ENCODE measurements at places on chromosomes 16 and 17.

GRCh38 chr17:35541434-35541833, 4.0 kb upstream of the SLFN12L start:
- DNase-seq: no peak

DNA sequence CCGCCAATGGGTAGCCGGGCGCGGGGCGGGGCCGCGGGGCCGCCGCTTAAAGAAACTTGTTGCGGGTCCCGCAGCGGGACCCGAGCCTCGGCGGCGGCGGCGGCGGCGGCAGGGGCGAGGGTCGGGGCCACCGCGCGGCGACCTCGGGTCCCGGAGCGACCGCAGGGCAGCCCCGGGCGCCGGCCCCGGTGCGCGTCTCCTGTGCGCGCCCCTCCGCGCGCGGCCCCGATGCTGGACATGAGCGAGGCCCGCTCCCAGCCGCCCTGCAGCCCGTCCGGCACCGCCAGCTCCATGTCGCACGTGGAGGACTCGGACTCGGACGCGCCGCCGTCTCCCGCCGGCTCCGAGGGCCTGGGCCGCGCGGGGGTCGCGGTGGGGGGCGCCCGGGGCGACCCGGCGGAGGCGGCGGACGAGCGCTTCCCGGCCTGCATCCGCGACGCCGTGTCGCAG, at the start of gene SOX8:
SOX8 (plus strand) TSS at position 76 of the 450 bp plus-strand sequence; CDS start at position 229, 153 bp downstream.
- DNase-seq: no peak

GRCh38 chr16:50996830-50997186, 154.3 kb downstream of the SALL1 start:
- DNase-seq: no peak

DNA sequence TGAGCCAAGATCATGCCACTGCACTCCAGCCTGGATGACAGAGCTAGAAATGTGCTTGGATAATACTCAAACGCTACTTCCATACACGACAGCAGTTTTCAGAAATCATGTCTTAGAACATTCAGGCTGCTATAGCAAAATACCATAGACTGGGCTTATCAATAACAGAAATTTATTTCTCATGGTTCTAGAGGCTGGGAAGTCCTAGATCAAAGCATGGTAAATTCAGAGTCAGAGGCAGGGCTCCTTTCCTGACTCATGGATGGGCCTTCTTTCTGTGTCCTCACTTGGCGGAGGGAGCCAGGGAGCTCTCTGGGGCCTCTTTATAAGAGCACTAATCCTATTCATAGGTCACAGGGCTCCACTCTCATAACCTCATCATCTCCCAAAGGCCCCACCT, 24.5 kb upstream of the HERPUD1 start:
- DNase-seq: no peak

GRCh38 chr17:28394337-28395116, 11.5 kb downstream of the SLC46A1 start:
- no peak for DNase-seq

- no peak for DNase-seq
Measured at GRCh38 chr17:40468560-40468959, 25.3 kb downstream of the IGFBP4 start.

DNA sequence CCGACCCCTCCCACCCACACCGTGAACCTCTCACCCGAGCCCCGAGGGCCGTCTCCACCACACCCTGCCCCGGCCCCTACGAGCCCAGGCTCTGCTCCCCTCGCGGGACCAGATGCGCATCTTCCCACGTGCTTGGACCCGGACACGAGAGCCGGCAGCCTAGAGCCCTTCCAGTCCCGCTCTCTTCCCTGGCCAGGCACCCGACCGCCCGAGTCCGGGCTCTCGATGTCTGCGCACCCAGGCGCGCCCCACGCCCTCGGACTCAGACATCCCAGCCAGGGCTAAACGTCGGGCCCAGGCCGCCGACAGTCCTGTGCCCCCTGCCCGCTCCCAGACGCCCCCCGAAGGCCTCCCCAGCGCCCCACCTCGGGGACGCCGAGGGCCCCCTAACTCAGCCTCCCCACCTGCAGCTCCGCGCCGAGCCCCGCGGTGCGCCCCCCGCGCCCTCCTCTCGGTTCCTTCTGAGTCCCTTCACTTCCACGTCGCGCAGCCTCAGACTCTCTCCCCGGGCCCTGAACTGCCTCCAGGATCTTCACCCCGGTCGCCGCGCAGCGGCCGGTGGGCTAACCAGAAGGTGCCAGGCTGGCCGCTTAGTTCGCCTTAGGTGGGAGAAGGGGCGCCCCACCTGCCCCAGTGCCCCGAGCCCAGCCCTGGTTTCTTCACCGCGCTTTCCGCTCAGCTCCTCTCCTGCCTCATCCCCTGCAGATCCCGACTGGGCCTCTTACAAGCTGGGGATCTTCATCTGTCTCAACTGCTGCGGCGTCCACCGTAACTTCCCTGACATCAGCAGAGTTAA, 688 bp downstream of the ADAP2 start:
- DNase-seq: no peak

- DNase-seq: peak; percentile 8
Measured at GRCh38 chr16:10737068-10737625, 6.5 kb upstream of the NUBP1 start.

DNA sequence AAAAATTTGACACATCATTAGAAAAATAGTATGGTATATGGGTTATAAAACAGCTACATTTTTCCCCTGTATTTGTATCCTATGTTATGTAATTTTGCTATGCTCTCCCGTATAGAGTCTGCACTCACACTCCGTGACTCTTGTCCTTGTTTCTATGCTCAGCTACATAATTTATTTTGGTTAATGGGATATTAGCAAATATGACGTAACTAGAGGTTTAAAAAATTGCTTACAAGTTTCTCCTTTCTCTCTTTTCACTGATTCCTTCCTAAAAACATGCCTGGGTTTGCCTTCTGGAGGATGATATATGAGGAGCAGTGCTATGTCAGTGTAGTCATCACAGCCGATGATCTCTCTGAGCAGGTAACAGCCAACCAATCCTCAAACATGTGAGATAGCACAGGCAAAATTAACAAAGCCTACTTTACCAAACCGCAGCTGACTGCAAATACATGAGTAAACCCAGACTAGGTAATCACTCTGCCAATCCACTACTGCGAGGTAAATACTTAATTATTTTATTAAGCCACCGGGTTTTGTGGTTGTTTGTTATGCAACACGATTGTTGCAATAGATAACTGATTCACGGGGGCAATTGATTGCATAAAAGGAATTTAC, 126.9 kb downstream of the KIF2B start:
- DNase-seq: no peak

GRCh38 chr17:15340966-15341365, 431 bp downstream of the TEKT3 start:
- DNase-seq: no peak

- DNase-seq: no peak
Measured at GRCh38 chr17:14559264-14560119, 258.6 kb downstream of the HS3ST3B1 start.

DNA sequence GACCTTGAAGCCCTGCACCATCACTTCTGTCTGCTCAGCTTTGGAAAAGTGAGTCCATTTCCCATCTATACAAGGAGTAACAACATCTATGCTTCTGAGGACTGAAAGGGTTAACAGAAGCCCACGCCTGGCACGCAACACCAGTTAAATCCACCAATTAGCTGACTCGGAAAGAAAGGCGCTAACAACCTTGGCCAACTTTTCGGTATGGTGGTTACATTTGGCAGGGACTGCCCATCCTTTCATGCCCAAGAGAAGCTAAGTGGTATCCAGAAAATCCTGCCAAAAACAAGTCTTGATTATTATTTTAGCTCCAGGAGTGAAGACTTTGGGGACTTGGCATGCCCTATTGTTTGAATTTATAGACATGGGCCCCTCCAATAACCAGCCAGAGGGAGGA, 202.3 kb upstream of the RPL38 start:
- no peak for DNase-seq

- DNase-seq: no peak
Measured at GRCh38 chr17:81500047-81500446, 12.6 kb downstream of the ACTG1 start.

DNA sequence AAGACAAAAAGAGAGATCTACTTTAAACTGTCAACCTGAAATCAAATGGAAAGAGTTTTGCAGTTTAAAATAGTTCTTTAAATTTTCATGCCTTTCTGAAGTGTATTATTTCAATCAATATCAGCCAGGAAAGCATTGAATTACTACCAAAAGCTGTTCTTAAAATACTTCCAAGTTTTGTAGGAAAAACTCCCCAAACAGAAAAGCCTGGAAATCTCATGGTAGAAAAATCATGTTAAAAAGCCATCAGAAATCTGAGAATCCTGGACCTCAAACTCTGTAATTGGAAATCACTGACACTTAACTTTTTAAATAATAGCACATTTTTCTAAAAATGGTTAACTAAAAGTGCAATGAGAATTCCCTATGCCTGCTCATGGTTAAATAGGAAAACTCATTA, 63.3 kb upstream of the CNTNAP4 start:
- no peak for DNase-seq

- no peak for DNase-seq
Measured at GRCh38 chr17:14446825-14447224, 145.9 kb downstream of the HS3ST3B1 start.

- DNase-seq: no peak
Measured at GRCh38 chr17:74962622-74963394, 9.8 kb downstream of the HID1 start.

GRCh38 chr17:81408049-81408448, 12.8 kb downstream of the BAHCC1 start:
- no peak for DNase-seq

DNA sequence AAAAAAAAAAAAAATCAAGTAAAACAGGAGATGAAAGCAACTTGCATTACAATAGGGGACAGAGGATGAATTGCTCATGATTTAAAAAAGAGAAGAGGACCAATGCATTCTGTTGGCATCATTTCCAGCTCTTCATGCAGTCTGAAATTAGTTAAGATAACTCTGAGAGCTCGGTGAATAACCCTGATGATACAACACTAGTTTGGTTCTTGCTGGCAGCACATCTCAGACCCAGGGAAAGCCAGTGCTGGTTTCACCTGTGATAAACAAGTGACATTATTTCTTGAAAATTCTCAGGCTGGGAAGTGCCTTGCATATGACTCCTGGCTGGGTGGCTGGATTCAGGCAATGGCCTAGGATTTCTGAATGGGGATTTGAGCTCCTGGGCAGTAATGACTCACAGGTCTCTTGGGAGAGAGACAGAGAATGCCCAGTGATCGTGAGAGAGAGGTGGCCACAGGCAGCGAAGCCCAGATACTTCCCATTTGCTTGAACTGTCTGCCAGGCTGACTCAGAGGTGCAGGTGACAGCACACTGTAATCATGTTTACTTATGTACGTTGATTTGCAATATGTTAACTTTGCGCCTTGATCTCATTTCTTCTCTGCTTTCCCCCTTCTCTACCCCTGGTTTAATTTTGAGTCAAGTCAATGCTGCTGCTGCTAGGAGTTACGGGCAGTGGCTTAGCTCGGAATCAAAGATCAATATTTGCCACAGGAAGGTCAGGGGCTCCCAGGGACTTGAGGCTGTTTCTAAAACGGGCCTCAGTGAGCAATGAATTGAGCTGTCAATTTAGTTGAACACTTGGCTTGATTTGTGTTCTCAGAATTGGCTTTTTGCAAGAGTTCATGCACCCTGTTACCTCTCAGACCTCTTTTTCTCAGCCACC, 27.1 kb downstream of the ARSG start:
- DNase-seq: no peak

- no peak for DNase-seq
Measured at GRCh38 chr16:583470-583814, 6.4 kb upstream of the RAB40C start.

GRCh38 chr17:17258998-17259397, 22.0 kb upstream of the FLCN start:
- DNase-seq: no peak

GRCh38 chr16:64196444-64196843, 925.4 kb downstream of the CDH11 start:
- DNase-seq: no peak

DNA sequence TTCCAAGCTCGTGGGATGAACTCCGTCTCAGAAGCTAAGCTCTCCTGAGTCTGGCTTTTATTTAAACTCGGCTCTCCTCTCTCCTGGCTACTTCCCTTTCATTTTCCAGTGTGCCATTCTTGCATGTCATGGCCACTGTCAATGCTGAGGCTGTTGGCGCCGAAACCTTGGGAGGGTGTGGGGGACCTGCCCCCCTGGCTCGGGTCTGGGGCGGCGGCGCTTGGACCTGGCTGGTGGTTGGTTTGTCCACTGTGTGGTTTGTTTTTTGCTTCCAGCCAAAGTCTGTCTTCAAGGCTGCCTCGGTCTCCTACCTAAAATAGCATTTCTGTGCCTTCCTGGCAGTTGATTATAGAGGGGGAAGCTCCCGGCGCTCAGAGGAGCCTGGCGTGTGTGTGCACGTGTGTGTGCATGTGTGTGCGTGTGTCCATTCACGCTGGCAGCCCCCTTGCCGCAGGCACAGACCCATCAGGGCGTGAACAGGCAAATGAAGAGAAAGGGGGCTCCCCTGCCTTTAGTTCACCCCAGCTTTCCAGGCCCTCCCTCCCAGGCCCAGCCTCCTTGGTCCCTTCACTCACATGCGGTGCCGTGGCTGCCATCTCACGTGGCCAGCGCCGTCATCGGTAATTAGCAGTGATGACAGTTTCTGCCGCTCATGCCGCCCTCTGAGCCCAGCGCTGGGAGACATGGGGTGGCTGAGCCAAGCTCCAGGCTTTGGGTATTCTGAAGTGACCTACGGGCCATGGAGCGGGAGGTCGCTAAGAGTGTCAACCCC, 179.9 kb downstream of the SEC14L1 start:
- DNase-seq: no peak

DNA sequence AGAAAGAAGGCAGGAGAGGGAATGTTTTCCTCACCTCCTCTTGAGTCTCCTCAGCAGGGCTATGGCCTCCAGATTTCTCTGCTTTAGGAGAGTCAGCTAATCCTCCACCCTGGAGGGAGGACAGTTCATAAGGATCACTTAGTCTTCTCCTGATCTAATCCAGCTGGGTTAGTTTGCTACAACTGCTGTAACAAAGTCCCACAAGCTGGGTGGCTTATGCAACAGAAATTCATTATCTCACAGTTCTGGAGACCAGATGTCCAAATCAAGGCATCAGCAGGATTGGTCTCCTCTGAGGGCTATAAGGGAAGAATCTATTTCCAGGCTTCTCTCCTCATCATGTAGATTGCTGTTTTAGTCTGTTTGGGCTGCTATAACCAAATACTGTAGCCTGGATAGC, 40.6 kb upstream of the XYLT1 start:
- DNase-seq: no peak

- DNase-seq: no peak
Measured at GRCh38 chr17:19656851-19657581, 8.5 kb downstream of the ALDH3A2 start.

GRCh38 chr17:55770196-55770870, 19.5 kb downstream of the PCTP start:
- DNase-seq: no peak
